ENCODE measurements at places on chromosomes 2 and 18. TPM values are rescaled to one million over a fixed set of nuclear protein-coding genes. Genes with fewer than 3 reads are reported as not detected.

DNA sequence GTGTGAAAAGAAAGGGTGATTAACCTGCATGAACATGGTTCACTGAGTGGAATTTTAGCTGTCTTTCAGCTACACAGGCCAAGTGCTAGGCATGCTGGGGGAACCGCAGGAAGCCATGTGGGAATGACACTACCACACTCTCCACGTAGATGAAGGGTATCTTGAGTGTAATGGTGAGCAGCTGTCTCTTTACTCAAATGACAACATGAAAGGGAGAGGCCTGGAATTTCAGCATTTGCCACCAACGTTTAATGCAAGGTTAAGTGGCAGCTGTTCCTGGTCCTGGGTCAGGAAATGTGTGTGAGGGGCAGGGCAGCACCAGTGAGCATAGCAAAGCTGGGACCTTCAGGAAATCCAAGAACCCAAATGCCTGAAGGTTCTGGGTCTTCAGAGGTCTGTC, 588.4 kb downstream of the SLC4A3 start:
- H3K36me3 ChIP-seq: no peaks in the 10 kb centered on the region
- H3K4me3 ChIP-seq: no peak overlapping the region
- no peaks in the 10 kb centered on the region for H3K4me1 ChIP-seq
- DNase-seq: no peak
- H3K27me3 ChIP-seq: no peaks in the 10 kb centered on the region

DNA sequence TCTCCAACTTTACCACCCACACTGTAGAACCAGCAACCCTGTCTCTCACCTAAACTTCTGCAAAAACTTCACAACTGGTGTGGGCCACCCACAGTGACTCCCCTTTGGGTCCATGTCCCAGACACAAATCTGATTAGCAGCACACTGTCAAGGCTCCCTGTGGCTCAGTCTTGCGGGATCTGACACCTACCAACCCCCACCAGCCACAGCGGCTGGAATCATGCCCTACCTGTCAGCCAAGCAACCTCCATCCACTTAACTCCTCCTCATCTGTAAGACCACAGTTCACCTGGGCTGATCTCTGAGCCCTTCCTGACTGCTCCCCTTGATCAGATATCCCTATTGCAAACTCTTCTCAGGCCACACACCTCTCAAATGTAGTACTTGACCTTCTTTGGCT, 14.6 kb downstream of the TCF4 start:
- H3K36me3 ChIP-seq: no peaks in the 10 kb centered on the region
- no peak for DNase-seq
- no peak overlapping the region for H3K4me3 ChIP-seq
- no peaks in the 10 kb centered on the region for H3K4me1 ChIP-seq
- no peaks in the 10 kb centered on the region for H3K27me3 ChIP-seq
- no peak overlapping the region for H3K27ac ChIP-seq

Gene KIF1A
- 0.47 TPM for total RNA-seq

DNA sequence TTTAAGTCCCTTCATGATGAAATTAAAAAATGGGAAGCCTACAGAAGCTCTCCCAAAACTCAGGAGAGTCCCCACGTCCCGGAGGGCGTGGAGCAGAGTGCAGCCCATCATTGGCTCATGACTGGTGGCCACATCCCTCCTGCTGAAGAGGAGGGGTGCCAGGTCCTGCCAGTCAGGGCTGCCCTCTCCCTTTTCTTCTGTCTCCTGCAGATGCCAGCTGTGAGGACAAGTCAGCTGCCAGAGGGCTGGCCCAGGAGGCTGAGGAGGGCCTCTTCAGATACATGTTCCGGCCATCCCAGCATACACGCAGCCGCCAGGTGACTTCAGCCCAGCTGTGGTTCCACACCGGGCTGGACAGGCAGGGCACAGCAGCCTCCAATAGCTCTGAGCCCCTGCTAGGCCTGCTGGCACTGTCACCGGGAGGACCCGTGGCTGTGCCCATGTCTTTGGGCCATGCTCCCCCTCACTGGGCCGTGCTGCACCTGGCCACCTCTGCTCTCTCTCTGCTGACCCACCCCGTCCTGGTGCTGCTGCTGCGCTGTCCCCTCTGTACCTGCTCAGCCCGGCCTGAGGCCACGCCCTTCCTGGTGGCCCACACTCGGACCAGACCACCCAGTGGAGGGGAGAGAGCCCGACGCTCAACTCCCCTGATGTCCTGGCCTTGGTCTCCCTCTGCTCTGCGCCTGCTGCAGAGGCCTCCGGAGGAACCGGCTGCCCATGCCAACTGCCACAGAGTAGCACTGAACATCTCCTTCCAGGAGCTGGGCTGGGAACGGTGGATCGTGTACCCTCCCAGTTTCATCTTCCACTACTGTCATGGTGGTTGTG, 2.6 kb downstream of the INHA start:
- H3K27me3 ChIP-seq: peaks cover 36% of the 10 kb centered on the region
- H3K4me1 ChIP-seq: no peaks in the 10 kb centered on the region
- no peaks in the 10 kb centered on the region for H3K36me3 ChIP-seq
- no peak overlapping the region for H3K27ac ChIP-seq
- no peak for DNase-seq
- H3K4me3 ChIP-seq: no peak overlapping the region

DNA sequence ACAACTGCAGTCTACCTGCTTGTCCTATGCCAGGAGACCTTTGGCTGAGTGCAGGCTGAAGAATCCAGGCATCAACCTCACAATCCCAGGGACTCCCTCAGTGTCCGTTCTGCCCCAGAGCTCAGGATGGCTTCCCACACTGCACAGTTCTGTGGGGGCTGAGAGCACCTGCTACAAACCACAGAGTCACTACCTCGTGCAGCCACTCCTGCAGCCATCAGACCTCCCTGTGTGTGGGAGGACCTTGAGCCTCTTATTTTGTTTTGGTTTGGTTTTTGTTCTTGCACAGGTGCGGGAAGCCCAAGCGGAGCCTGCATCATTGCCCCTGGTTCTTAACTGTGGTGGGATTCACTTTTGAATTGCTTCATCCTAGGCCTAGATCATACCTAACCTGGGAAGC, 31.0 kb downstream of the NAT8 start:
- no peaks in the 10 kb centered on the region for H3K36me3 ChIP-seq
- no peak overlapping the region for H3K4me3 ChIP-seq
- peaks cover 6% of the 10 kb centered on the region for H3K27me3 ChIP-seq
- no peak for DNase-seq

Gene EGR4
- 1.2 TPM for total RNA-seq

DNA sequence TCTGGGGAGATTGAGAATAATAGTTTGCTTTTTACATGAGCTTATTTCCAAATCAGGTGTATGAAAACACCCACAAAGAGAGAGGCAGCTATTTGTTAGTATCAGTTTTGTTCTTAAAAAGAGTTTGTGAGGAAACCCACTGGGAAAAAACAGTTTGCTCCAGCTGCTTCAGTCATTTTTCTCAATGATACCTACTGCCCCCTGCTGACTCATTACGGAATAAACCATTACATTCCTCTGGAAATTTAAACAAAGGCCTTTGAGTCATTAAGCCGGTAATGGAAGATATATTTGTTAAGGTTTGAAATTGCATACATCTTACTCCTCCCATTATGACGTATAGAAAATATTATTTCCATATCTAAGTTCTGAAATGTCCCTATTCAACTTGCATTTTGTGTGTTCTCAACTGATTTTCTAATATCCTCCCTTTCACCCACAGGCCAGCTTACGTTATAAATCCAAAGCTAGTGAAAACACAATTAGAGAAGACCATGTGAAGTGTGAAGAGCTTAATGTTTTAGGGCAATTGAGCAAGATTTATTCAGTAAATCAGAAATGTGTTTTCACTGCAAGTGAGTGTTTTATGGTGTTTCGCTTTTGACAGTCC, 761.6 kb downstream of the DSC3 start:
- H3K36me3 ChIP-seq: no peaks in the 10 kb centered on the region
- no peak overlapping the region for H3K4me3 ChIP-seq
- H3K27me3 ChIP-seq: no peaks in the 10 kb centered on the region
- DNase-seq: no peak
- no peak overlapping the region for H3K27ac ChIP-seq
- H3K4me1 ChIP-seq: no peaks in the 10 kb centered on the region

Gene RTKN
- total RNA-seq: 2.2 TPM
